Activated T-cell treated with anti-CD3 and anti-CD28 coated beads, Interleukin-2, amount 50 U/mL, for 72 hours (primary cell): ENCODE measurements at places on chromosomes 2 and 18. TPM values are rescaled to one million over a fixed set of nuclear protein-coding genes. Genes with fewer than 3 reads are reported as not detected.

- peaks cover 25% of the 10 kb centered on the region for H3K27me3 ChIP-seq
- no peak for DNase-seq
- no peaks in the 10 kb centered on the region for H3K4me1 ChIP-seq
- H3K27ac ChIP-seq = no peak overlapping the region
These were observed 67.6 kb downstream of the SOWAHC start for GRCh38 chr2:109681633-109682380.

DNA sequence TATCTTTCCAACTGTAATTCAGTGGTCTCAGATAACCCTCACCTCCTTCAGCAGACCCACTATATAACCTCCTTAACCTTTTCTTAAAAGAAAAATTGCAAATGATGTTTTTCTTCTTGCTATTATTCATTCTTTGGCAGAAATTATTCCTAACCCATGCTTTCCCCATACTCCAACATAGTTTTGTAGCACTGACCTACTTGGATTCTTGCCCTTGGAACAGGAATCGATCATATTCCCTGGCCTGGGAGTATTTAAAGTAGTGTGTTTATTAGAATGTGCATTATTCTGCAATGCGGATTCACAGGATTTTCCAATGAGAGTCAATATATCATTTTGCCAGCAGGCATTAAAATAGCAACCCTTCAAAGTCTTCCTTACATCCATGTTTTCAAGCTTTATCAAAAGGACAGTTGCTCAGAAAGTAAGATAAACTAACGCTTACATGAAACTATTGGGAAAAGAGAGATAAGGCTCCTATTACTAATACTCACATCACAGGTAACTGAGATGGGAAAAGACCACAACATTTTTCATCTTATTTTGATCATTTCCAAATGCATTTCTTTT lies 37.4 kb downstream of the CHN1 start:
- H3K36me3 ChIP-seq = no peaks in the 10 kb centered on the region
- no peak overlapping the region for H3K4me3 ChIP-seq
- H3K27me3 ChIP-seq = no peaks in the 10 kb centered on the region

MOGAT1 gene
- total RNA-seq = not detected

RGPD4 gene
- total RNA-seq = not detected

KRTCAP3 gene
- total RNA-seq = 14.6 TPM

DNA sequence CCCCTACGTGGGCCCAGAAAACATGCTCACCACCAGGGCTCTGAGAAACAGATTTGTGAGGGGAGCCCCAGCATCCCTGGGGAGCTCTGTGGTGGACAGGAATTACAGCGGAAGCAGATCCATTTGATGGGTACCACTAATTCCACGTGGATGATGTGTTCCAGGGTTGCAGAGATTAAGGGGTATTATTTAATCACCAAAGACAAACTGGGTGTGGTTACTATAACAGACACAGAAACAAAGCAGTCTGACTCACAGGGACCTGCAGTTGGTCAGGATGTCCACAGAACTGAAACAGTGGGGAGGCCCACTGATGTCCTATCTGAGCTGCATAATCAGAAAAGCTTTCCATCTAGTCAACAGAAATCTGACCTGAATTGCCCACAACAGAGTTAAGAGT lies 65.8 kb downstream of the PSMG2 start:
- DNase-seq = no peak
- H3K27me3 ChIP-seq = no peaks in the 10 kb centered on the region
- no peaks in the 10 kb centered on the region for H3K36me3 ChIP-seq
- no peaks in the 10 kb centered on the region for H3K4me1 ChIP-seq
- H3K27ac ChIP-seq = no peak overlapping the region
- H3K4me3 ChIP-seq = no peak overlapping the region

KIAA1328 gene
- total RNA-seq = 9.4 TPM

GRCh38 chr2:120257522-120257921 lies 4.9 kb downstream of the RALB start:
- peak overlapping the region; percentile 32 for H3K27ac ChIP-seq
- peaks cover 27% of the 10 kb centered on the region for H3K36me3 ChIP-seq
- H3K4me1 ChIP-seq = peaks cover 53% of the 10 kb centered on the region
- H3K27me3 ChIP-seq = no peaks in the 10 kb centered on the region

DNA sequence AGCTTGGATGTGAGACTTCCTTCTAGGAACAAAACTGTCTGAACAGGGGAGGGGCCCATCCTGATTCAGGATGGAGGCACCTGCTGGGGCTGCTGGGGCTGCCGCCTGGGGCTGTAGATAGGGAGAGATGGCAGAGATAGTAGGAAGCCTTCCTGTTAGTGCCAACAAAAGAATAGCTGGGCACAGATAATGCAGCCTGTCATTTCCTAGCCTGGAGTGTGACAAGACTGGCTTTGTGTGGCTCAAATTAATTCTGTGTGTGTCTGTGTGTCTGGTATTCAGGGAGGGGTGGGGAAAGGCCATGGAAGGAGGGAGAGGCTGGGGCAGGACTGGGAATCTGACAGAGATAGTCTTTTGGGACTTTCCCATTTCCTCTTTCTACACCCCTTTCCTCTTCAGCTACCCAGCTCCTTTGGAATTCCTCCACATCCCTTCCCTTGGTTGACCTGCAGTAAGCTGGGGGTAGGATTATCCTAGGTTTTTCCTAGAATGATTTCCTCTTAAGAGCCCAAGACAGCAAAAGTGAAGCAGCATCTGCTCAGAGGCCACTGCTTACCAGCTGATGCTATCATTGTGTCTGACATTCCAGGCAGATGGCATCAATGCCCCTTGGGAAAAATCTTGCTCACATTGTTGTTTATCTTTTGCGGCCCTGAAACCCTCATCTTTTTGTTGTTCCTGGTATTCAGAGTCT lies 144.9 kb upstream of the LHCGR start:
- DNase-seq = no peak
- H3K27me3 ChIP-seq = no peaks in the 10 kb centered on the region
- no peak overlapping the region for H3K4me3 ChIP-seq
- no peak overlapping the region for H3K27ac ChIP-seq
- no peaks in the 10 kb centered on the region for H3K36me3 ChIP-seq

GRCh38 chr2:42793334-42794270 lies 1.2 kb upstream of the HAAO start:
- peak overlapping the region; percentile 43 for H3K27ac ChIP-seq
- DNase-seq = no peak
- peaks cover 44% of the 10 kb centered on the region for H3K27me3 ChIP-seq
- peaks cover 66% of the 10 kb centered on the region for H3K4me1 ChIP-seq
- H3K4me3 ChIP-seq = peak overlapping the region; percentile 75

DNA sequence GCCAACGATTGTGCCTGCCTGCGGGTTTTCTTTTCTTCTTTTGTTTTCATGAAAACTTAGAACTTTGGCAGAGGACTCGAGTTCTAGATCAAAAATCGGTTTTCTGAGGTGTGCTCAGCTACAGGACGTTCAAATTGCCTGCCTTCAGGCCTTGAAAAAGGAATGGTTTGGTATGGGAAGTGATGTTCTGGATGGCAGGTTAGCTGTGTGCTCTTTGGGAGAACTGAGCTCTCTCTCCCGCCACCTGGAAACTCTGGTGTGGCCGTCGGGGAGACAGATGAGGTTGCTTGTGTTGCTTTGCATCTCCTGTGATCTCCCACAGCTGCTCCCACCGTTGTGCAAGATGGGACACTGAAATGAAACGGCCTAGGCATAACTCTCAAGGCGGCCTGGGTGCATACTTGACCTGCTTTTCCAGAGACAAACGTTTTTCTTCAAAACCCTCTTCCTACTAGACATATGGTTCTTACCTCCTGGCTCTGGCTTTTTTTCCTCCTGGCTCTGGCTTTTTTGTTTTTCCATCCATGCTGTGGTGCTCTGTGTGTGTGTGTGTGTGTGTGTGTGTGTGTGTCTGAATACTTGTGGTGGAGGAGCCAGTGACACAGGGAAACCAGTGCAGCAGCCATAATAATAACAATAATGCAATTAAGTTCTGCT lies 2.0 kb downstream of the FMNL2 start:
- H3K4me1 ChIP-seq = peaks cover 18% of the 10 kb centered on the region
- H3K36me3 ChIP-seq = peaks cover 4% of the 10 kb centered on the region
- no peak overlapping the region for H3K27ac ChIP-seq

GRCh38 chr2:64945973-64946768 lies 43.0 kb upstream of the SLC1A4 start:
- peak overlapping the region; percentile 76 for H3K4me3 ChIP-seq
- H3K4me1 ChIP-seq = peaks cover 39% of the 10 kb centered on the region
- no peaks in the 10 kb centered on the region for H3K36me3 ChIP-seq
- peak; percentile 85 for DNase-seq
- H3K27ac ChIP-seq = peak overlapping the region; percentile 97
- H3K27me3 ChIP-seq = no peaks in the 10 kb centered on the region

DNA sequence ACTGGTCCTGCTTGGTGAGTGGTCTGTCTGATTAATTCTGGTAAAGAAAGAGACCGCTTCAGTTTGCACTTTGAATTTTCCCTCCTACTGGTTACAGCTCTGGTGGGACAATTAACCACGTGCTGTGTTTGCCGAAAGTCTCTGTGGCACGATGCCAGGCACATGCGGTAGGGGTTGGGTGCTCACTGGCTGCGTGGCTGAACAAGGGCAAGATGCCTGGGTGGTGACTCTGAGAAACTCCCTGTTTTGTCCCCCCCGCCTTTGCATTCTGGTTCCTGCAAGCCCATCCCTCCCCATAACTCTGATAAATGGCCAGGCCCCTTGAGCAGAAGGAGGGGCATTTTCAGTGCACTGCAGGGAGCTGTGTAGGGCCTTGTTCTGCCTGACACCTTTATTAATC lies 206.1 kb downstream of the TFCP2L1 start:
- peaks cover 7% of the 10 kb centered on the region for H3K4me1 ChIP-seq
- no peak overlapping the region for H3K27ac ChIP-seq
- no peak for DNase-seq
- no peaks in the 10 kb centered on the region for H3K36me3 ChIP-seq

IL1R2 gene
- 11.0 TPM for total RNA-seq

SERPINB11 gene
- total RNA-seq = not detected

EGR4 gene
- total RNA-seq = 1.6 TPM

ATG16L1 gene
- total RNA-seq = 23.6 TPM

DNA sequence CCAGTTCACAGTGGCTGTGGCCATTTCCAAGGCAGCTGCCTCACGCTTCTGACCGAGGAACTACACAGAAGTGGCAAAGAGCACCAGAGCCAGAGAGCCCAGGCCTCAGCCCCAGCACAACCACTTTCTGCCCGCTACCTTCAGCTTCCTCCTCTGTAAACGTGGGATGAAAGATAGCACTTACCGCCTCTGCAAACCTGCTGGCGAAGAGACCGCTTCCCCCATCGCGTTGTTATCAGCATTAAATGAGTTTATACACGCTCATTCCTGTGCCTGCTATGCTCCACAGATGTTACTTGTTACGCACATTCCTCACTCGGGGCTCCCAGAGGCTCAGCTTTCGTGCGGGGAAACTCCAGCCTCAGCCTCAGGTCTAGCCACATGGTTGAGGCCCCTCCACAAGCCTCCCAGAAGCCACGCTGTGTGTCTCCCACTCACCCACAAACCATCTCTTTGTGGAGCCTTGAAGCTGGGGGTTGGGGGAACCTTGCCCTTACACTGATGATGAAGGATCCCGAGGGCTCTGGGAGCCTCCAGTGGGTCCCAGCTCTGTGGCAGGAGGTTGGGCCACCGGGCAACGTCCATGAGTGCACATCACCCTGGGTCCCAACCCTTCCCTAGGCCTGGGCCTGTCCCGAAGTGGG lies 63.3 kb upstream of the SMAD7 start:
- DNase-seq = no peak
- peak overlapping the region; percentile 13 for H3K27ac ChIP-seq
- H3K4me3 ChIP-seq = no peak overlapping the region

GRCh38 chr2:72718876-72719275 lies 107.0 kb downstream of the EXOC6B start:
- DNase-seq = no peak
- no peak overlapping the region for H3K4me3 ChIP-seq
- H3K27ac ChIP-seq = peak overlapping the region; percentile 46
- H3K36me3 ChIP-seq = no peaks in the 10 kb centered on the region
- H3K4me1 ChIP-seq = no peaks in the 10 kb centered on the region

- H3K27ac ChIP-seq = no peak overlapping the region
- no peak overlapping the region for H3K4me3 ChIP-seq
- no peaks in the 10 kb centered on the region for H3K4me1 ChIP-seq
These were observed 269.2 kb downstream of the XIRP2 start for GRCh38 chr2:167157523-167157922.

- H3K36me3 ChIP-seq = peaks cover 61% of the 10 kb centered on the region
- peak overlapping the region; percentile 98 for H3K27ac ChIP-seq
- no peak for DNase-seq
- no peaks in the 10 kb centered on the region for H3K27me3 ChIP-seq
These were observed 3.6 kb downstream of the ARID5A start for GRCh38 chr2:96540136-96540535.

- no peaks in the 10 kb centered on the region for H3K27me3 ChIP-seq
- no peak overlapping the region for H3K4me3 ChIP-seq
- H3K4me1 ChIP-seq = no peaks in the 10 kb centered on the region
- no peak for DNase-seq
These were observed 79.6 kb downstream of the USP40 start for GRCh38 chr2:233486778-233487552.

- no peak for DNase-seq
- no peak overlapping the region for H3K4me3 ChIP-seq
- H3K4me1 ChIP-seq = peaks cover 5% of the 10 kb centered on the region
- H3K27me3 ChIP-seq = no peaks in the 10 kb centered on the region
These were observed 66.5 kb upstream of the DOCK10 start for GRCh38 chr2:225108805-225109204.

DNA sequence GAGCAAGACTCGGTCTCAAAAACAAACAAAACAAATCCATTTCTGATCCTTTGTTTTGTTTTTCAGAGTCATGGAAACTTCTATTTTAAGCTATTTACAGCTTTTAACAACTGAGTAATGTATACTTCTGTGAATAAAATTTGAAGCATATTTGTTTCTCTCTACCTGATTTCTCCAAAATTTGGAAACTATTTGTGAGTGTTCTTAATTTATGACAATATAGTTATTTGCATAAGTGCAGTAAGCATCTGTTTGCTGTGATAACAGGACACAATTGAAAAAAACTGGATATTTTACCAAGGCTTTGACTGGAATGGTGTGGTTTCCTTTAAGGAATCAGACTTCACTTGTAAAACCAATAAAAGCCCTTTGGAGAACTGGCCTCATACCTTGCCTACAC lies 53.3 kb upstream of the GULP1 start:
- peaks cover 1% of the 10 kb centered on the region for H3K36me3 ChIP-seq
- peaks cover 7% of the 10 kb centered on the region for H3K4me1 ChIP-seq
- no peak overlapping the region for H3K27ac ChIP-seq
- no peaks in the 10 kb centered on the region for H3K27me3 ChIP-seq
- DNase-seq = no peak
- no peak overlapping the region for H3K4me3 ChIP-seq

DNA sequence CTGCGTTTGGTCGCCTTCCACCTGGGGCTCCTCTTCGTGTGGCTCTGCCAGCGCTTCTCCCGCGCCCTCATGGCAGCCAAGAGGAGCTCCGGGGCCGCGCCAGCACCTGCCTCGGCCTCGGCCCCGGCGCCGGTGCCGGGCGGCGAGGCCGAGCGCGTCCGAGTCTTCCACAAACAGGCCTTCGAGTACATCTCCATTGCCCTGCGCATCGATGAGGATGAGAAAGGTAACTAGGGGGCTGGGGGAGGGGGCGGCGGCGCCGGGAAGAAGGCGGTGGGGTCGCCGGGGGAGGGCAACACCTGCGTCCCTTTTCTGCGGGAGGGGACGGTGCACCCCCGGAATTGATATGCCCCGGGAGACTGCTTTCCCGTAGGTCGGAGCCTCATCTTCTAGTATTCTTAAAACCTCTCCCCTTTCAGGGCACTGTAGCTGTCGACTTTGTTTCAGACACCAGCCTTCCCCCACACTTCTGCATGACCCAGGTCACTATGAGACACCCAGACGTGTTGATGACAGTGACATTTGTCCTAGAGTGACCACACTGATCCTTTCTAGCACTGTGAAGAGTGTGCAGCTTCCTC lies 755 bp downstream of the SPAST start:
- peaks cover 3% of the 10 kb centered on the region for H3K36me3 ChIP-seq
- no peak for DNase-seq
- peaks cover 34% of the 10 kb centered on the region for H3K4me1 ChIP-seq
- H3K27me3 ChIP-seq = no peaks in the 10 kb centered on the region
- peak overlapping the region; percentile 97 for H3K4me3 ChIP-seq

CMPK2 gene
- total RNA-seq = 5.7 TPM
